NCI-H510A treated with DMSO at 0.1 percent for 48 hours (cell line): ENCODE measurements at places on chromosomes 6 and 20.

DNA sequence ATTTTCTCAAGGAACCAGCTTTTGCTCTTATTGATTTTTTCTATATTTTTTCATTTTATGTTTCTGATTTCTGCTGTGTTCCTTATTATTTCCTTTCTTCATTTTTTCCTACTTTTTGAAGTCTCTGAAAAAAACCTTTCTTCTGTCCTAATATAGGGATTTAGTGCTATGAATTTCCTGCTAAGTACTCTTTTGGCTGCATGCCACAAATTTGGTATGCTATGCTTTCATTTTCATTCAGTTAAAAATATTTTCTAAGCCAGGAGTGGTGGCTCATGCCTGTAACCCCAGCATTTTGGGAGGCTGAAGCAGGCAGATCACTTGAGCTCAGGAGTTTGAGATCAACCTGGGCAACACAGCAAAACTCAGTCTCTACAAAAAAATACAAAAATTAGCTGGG, 30.6 kb downstream of the SIRPD start:
- DNase-seq = no peak

GRCh38 chr6:106509420-106510089, 119.7 kb downstream of the RTN4IP1 start:
- DNase-seq = no peak

- DNase-seq = no peak
Observed at GRCh38 chr6:45031601-45032000, 296.5 kb upstream of the RUNX2 start.

DNA sequence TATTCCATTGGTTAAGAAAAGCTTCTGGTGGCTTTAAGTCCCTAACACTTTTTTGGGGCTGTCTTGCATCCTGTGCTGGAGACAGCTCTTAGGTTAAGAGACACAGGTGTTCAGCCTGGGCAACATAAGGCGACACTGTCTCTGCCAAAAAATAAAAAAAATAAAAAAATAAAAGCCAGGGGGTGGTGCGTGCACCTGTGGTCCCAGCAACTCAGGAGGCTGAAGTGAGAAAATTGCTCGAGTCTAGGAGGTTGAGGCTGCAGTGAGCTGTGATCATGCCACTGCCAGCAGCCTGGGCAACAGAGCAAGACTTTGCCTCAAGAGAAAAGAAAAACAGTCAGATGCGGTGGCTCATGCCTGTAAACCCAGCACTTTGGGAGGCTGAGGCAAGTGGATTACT, 55.6 kb upstream of the ZMYND8 start:
- DNase-seq = no peak

GRCh38 chr20:37204056-37204455, 24.7 kb upstream of the MROH8 start:
- no peak for DNase-seq

DNA sequence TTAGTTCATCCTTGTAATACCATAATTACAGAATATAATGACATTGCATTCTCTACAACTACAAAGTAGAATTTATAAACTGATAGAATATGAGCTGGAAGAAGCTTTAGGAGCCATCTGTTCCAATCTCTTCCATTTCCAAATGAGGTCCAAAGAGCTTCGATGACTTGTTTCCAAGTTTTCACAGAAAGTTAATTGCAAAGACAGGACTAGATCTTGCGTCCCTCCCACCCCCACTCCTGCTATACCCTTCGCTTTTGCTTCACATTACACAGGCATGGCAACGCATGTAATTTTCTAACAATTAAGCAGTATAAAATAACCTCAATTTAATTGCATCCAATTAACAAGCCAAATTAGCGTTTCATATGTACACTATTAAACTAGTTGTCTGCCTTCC, 7.0 kb downstream of the HIVEP2 start:
- no peak for DNase-seq

- no peak for DNase-seq
Observed at GRCh38 chr6:38141085-38141484, 321.6 kb downstream of the ZFAND3 start.
